Activated T-cell treated with anti-CD3 and anti-CD28 coated beads, Interleukin-2, amount 50 U/mL, for 72 hours (primary cell): ENCODE measurements at places on chromosomes 1 and 21.

- no peak for DNase-seq
Observed at GRCh38 chr1:153478047-153478691, 17.7 kb upstream of the S100A7 start.

DNA sequence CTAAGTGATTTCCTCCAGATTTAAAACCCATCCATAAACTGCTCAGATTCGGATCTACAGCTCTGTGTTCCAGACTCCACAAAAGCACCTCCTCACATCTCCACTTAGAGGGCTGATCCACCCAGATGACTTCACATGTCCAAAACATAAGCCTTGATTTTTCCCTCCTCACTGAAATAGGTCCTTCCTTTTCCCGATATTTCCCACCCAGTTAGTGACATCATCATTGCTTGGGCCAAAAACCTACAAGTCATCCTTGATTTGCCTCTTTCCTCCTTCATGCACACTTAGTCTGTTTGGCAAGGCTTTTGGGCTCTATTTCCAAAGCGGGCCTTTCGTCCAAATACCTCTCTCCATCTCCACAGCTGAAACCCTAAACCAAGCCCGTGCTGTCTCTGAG is 32.3 kb downstream of the CCDC185 start:
- DNase-seq = no peak

DNA sequence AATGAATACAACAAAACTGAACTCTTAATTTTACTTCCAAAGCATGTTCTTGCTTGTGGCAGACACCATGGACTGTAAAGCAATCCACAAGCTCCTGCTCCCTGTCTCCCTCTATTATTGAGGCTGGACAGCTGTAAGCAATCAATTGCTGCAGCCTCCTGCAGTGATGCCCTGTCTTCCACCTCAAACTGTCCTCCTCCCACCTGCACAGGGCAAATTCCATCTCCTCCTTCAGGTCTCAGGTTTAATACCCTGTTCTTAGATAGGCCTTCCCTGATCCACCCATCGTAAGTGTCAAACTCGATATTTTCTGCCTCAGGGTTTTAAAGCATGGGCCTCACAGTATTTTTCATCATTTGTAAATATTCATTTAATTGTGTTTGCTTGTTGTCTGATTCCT is 81.8 kb downstream of the LYST start:
- no peak for DNase-seq

- DNase-seq = no peak
Observed at GRCh38 chr1:75472971-75473603, 137.8 kb downstream of the SLC44A5 start.

DNA sequence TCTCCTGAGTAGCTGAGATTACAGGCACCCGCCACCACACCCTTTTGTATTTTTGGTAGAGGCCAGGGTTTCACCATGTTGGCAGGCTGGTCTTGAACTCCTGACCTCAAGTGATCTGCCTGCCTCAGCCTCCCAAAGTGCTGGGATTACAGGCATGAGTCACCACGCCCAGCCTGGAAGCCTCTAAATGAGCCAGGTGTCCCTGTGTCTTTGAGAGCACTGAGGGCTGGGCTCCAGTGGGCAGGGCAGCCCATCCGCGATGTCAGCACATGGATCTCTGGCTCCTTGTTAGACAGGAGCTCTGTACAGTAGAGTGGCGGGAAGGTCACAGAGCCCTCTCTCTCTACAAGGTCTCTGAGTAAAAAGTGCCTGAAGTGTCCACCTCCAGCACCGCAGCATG is 124.3 kb downstream of the PGBD5 start:
- DNase-seq = no peak

- DNase-seq = peak; percentile 53
Observed at GRCh38 chr1:115089420-115090185, at the start of gene TSPAN2. TSS of gene TSPAN2 (minus strand) at chr1:115089503. CDS start at chr1:115089432, 71 bp downstream.

DNA sequence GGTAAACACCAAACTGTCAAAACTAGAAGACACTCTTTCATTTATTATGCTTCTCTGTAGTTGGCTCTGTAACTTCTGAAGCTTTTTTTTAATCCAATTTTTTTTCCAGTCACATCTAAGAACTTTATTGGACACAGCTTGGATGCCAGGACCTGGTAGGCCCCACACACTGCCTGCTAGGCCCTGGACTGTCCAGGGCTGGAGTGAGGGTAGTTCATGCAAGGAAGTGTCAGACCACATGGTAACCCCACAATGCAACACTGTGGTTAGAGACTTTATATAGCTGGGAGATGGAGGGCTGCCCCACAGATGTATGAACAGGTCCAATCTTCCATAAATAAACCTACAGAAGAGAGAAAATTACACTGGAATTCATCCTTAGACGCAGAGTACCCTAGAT is 7.1 kb downstream of the SLC2A1 start:
- no peak for DNase-seq

GRCh38 chr1:199877526-199878384 is 149.8 kb upstream of the NR5A2 start:
- no peak for DNase-seq

DNA sequence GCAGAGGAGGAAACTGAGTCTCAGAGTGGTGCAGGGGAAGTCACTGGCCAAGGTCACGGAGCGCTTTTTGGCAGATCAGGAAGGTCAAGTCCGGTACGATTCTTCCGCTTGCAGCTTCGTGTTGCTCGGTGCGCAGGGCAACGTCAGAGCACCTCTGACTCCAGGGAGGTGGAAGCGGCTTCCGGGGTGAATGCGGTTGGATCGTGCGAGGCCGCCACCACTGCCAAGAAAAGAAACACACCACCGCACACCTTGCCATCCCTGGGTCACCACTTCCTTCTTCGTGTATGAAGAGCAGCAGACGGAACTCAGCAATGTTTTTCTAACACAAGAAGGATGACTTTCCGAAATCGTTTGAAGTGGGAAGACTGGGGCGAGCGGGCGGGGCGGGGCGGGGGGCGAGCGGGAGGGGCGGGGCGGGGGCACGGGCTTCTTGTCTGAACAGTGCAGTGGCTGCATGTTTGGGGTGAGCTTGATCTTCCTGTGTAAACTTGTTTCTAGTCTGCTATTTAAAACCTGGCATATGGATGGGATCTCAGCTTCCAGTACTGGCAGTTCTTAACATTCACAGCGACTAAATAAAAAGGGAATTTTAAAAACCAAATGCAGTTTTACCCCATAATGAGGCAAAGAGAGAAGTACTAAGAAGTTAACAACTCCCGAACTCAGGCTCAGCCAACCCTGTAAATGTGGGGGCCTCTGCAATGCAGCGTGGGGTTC is 300.0 kb downstream of the RRAGC start:
- peak; percentile 90 for DNase-seq

- DNase-seq = no peak
Observed at GRCh38 chr1:202014915-202015661, 4.7 kb downstream of the ELF3 start.

- no peak for DNase-seq
Observed at GRCh38 chr21:35976481-35976880, 83.8 kb downstream of the SETD4 start.

DNA sequence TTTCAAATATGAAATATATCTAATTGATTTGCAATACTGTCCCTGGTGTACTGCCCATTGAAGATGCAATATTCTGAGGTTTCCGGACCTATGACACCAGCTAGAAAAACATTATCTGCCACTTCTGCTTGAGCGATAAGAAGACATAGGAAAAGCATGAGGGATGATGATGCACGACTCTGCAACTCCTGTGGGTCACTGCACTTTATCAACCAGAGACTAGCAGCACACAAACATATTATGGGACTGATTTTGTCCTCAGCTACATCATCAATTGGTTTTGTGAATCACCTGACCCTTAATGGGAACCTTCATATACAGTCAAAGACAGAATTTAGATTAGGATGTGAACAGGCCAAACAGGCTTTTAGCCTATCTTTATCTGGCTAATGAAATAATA is 13.8 kb upstream of the KCNA3 start:
- no peak for DNase-seq

GRCh38 chr1:228081578-228082213 is 812 bp upstream of the ARF1 start:
- DNase-seq = no peak

DNA sequence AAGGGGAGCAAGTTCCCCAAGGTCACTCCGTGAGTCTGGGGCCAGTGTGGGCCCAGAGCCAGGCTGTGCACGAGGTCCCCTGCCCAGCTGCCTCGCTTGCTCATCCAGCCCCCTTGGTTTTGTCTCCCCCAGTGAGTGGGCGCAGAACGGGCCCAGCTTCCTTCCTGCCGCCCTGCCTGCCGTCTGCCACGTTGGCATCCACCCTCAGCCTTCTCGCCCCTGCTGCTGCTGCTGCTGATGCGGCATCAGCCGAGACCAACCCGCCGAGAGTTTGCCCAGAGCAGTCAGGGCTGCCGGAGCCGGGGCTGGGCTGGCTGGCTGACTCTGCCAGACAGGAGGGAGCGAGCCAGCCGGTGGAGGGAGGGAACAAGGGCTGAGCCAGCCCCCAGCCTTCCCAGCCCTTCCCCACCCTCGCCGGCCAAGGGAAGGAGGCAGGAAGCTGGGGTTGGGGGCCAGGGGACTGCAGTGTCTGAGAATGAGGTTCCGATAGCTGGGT is 31.4 kb upstream of the WASF2 start:
- peak; percentile 65 for DNase-seq

DNA sequence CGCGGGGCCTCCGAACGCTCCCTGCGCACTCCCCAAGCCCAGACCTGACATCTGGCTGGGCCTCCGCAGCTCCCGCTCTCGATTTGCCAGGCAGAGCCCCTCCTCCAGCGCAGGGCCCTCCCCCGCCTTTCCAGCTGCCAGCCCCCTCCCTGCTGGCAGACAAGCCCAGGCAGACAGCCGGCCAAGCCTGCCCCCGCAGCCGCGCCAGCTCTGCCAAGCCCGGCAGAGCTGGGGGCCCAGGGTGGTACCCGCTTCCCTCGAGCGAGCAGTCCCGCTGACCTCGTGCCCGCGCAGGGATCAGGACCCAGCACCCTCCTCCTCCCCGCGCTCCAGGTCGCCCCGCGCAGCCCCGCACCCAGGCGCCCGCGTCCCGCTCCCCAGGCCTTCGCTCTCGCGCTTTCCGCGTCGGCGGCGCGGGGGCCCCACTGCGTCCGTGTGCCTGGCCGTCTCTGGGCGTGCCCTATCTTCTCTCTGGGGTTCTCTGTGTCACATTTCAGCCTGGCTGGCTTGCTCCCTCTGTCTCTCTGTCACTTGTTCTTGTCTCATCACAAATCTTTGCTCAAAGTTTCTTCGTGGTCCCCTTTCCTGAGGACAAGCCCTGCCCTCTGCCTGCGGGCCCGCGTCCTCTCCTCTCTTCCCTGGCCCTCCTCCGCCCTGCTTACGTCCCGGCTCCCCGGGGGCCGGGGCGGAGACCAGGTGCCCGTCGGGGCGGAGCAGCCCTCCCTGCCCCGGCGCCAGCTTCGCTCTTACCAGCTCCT is 580 bp downstream of the INKA2 start:
- DNase-seq = peak; percentile 63

- no peak for DNase-seq
Observed at GRCh38 chr1:209130886-209131285, 452.6 kb upstream of the CAMK1G start.

DNA sequence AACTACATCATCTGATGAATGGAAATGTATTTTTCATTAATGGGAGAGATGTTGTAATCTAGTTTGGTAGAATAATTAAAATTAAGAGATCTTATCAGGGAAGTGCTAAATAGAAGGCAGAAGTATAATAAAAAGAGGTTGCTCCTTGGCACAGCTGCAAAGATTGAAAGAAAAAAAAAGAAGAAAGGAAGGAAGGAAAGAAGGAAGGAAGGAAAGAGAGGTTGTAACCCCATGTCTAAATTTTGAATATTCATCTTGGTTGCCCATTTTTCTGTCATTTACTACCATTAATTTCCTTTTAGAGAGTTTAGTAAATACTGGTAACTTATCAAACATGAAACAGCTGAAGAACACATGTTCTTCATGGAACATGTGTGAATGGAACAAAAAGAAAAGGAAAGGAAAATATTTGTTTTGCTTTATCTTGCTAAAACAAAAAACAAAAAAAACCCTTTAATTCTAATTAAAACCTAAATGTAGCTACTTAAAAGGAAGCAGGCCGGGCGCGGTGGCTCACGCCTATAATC is 10.5 kb upstream of the MDM4 start:
- no peak for DNase-seq

DNA sequence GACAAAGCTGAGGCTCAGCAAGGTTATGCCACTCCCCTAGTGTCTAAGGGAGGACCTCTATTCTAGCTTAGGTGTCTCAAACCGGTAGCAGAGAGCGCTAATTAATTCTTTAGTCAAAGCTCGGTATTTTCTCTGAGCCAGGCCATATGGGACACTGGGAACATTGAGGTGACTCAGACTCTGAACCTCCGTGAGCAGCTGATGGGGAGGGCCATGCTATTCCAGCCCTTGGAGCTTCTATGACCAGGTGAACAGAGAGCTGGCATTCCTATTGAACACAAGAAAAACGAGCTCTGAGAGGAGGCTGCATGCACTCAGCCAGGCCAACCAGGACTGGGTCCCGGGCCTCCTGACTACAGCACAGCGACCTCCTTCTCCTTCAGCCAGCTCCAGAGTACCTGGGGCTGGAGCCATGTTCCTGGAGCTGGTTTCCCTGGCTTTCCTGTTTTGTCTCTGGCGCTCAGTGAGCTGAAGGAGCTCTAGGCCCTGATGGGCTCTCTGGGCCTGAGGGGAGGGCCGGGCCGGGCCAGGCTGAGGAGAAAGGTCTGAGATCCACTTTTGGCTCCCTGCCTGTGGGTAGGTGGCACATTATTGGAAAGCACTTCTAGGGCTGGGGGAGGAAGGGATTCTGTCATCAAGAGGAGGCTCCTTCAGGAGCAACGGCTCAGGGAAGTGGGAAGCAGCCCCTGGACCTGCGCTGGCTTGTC is 37.0 kb downstream of the SLC9A1 start:
- no peak for DNase-seq

GRCh38 chr1:215458104-215458503 is 109.0 kb upstream of the KCTD3 start:
- no peak for DNase-seq

- no peak for DNase-seq
Observed at GRCh38 chr1:237525102-237525501, 365.6 kb downstream of the ZP4 start.

GRCh38 chr1:199778324-199778955 is 249.1 kb upstream of the NR5A2 start:
- DNase-seq = no peak

DNA sequence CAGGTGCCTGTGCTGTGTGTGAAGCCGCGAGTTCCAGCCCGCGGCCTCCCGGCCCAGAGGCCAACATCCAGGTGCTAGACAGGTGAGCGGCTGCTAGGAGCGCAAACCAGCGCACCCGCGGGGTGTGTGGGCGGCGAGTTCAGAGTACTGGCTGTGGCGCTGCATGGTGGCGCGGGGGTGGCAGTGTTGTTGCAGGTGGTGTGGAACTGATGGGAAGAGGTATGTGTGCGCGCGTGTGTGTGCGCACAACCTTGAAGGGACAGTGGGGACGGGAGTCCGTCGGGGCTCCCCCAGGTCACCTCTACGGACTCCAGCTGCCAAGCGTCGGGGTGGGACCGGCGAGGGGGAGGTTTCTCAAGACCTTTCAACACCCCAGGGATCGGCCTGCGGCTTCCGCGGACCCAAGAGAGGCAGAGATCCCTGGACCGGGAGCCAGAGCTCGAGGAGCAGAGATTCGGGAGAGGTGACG is 433 bp upstream of the DMBX1 start:
- DNase-seq = peak; percentile 50

DNA sequence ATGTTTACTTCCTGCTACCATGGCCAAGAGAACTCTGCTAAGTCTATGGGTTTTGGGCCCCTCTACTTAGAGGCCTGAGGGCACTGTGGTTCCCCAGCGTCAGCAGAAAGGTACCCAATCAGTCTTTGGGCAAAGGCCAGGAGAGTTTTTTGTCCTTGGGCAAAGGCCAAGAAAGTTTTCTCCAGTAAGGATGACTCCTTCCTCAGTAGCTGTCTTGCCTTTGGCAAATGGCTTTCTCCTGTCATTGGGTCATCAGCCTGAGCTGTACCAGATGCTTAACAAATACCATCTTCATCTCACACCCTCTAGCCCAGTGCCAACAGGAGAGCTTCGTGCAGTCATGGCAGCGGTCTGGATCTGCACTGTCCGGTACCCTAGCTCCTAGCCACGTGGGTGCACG is 199.3 kb upstream of the TMEM51 start:
- no peak for DNase-seq
